ENCODE measurements at places on chromosomes 13 and 19.

DNA sequence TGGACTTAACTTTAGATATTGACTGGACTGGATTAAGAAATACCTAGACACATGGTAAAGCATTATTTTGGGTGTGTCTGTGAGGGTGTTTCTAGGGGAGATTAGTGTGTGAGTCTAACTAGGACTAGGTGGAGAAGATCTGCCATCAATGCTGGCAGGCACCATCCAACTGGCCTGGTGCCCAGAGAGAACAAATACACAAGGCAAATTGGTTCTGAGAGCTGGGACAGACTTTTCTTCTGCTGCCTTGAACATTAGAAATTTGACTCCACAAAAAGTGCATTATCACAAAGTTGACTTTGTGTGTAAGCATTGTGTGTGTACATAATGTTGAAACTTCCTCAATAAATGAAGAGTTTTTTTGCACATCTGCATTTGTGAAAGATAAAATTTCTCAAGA is 522.1 kb downstream of the SUCLA2 start:
- no peak for DNase-seq

- no peak for DNase-seq
These were observed 32.6 kb downstream of the SLC7A1 start for GRCh38 chr13:29562786-29563438.

DNA sequence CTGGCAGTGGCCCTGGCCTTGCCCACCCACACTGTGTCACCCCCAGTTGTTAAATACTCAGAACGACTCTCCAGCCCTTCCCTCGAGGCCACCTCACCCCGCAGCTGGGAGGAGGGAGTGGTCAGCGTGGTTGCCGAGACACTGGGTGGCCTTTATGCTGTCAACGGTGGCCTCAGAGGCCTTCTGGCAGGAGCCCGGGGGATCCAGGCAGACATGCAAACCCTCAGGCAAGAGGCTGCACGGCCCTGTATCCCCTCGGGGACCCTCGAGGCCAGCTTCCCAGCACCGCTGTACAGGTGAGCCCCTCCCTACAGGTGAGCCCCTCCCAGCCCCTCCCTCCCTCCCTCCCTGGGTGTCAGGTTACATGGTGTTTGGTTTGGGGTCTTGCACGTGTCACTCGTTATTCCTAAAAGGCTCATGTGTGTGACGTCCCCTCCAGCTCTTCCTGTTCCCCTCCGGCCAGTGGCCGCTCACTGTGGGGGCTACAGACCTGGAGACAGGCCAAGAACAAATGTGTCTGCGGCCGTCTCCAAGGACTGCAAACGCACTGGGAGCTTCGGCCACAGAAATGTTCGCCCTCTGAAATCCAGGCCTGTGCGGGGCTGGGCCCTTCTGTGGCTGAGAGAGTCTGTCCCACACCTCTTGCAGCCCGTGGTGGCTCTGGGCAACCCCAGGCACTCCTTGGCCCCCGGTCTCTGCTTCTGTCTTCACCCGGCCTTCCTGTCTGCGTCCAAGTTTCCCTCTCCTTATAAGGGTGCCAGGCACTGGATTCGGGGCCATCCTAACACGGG is at the start of gene TEKTIP1:
TEKTIP1 (plus strand) TSS at position 210 of the 791 bp plus-strand sequence; CDS start at position 214, 4 bp downstream.
- no peak for DNase-seq

DNA sequence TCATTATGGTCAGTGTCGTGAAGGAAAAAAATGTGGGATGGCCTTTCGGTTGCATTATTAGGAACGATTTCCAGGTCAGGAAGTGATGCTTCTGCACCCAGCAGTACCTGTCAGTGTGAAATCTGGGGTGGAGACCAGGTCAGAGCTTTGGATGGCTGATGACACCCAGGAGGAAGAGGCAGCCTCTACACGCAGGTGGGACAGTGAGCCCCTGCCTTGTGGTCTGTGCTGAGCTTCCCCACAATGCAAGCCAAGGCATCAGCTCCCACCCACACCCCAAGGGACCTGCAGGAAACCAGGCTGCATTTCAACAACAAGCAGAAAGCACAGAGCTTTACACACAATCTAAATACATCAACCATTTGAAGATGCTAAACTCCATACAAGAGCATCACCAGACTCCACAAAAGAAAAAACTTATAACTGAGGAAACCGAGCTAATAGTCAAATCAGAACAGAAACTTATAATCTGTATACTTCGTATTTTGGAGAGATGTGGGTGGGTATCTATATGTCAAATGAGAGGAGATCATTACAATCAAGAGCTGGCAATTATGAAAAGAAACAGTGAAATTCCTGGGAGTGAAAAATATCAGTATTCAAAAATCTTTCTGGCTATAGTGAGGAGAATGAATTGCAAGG is 130.1 kb downstream of the ZDHHC20 start:
- DNase-seq = no peak

- DNase-seq = no peak
These were observed 16.0 kb downstream of the MAG start for GRCh38 chr19:35307931-35308330.

Data from muscle of back (tissue), 13 donors.